ENCODE measurements at places on chromosomes 12 and 14.
A peak's percentile ranks its signal among the peaks of the same experiment; 100 is the strongest.

GRCh38 chr14:84095681-84096080, 1434.3 kb upstream of the FLRT2 start:
- no peak for DNase-seq

GRCh38 chr12:68745904-68746571, at the start of gene SLC35E3:
TSS of gene SLC35E3 (plus strand) at chr12:68746176. CDS start at chr12:68746378, 202 bp downstream.
- DNase-seq: peak; percentile 94

DNA sequence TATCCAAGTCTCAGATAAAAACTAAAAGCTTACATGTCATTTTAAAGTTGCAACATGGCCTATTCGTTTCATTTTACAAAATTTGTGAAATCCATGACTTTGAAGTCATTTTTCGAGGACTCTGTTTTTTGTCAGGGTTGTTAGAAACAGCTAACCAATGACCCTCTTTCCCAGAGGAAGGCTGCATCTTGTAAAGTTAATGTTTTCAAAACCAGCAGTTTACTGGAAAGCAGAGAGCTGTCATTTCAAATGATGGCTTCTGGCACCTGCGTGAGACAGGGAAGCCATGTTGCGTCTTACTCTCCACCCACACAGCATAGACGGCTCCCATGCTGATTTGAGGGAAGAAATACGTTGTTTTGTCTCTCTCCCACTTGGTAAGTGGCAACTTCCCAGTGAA, 50.1 kb upstream of the RTRAF start:
- no peak for DNase-seq

- no peak for DNase-seq
These were observed 751.8 kb downstream of the GALC start for GRCh38 chr14:87241018-87241768.

DNA sequence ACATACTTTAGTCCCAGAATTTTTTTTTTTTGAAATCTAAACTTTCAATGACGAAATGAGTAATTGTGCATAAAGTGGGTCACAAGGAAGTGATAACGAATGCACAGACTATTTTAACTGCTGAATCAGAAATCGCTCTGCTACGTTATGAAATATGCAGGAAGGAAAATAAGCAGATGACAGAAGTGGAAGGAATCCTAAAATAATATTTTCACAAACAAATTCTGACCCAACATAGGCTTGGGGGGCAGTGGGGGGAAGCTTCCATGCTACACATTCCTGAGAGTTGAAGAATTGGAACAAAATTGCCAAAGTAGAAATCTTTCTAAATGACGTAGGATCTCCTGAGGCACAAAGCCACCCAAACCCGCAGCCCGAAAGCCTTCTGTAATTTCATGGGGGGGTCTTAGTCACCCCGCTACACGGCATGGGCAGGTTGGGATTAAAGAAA, 89.6 kb downstream of the ARF6 start:
- DNase-seq: no peak

Measured in activated naive CD4-positive, alpha-beta T cell treated with anti-CD3 and anti-CD28 coated beads, Interleukin-2, amount 50 U/mL, for 72 hours (primary cell).